ENCODE measurements at places on chromosomes 3 and 15. TPM values are rescaled to one million over a fixed set of nuclear protein-coding genes. Genes with fewer than 3 reads are reported as not detected.

IL20RB gene
- 1.0 TPM for total RNA-seq

EFHB gene
- 15.7 TPM for total RNA-seq

C3orf49 gene
- total RNA-seq, result not detected

TMEM44 gene
- 18.3 TPM for total RNA-seq

DNA sequence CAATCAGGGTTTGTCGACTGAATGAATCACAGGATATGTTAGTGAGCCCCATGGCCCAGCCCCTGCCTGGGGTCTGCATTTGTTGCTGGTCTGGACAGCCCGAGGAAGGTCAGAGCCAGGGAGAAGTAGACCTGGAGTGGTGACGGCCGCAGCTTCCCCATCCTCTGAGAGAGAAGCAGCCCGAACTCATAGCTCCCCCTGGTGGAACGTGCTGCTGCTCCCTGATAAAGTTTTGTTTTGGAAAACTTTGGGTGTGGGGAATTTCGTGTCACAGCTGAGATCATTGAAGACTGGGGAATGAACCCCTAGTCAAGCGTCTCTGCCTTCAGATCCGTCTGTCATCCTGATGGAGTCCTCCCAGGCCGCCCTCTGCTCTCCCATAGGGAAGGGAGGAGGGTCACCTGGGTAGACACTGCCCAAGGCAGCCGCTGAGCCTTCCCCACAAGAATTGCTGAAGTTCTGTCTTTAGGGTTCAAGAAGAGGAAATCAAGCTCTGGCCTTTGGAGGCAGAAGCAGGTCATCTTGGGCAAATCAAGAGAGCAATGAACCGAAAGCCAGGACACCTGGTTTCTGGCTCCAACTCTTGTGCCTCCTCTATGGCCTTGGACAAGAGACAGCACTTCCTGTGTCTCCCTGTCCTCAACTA lies 60.5 kb downstream of the GLDN start:
- H3K4me3 ChIP-seq, result no peak overlapping the region
- H3K27ac ChIP-seq, result no peak overlapping the region
- H3K4me1 ChIP-seq, result no peaks in the 10 kb centered on the region
- DNase-seq, result no peak
- H3K27me3 ChIP-seq, result no peaks in the 10 kb centered on the region

DNA sequence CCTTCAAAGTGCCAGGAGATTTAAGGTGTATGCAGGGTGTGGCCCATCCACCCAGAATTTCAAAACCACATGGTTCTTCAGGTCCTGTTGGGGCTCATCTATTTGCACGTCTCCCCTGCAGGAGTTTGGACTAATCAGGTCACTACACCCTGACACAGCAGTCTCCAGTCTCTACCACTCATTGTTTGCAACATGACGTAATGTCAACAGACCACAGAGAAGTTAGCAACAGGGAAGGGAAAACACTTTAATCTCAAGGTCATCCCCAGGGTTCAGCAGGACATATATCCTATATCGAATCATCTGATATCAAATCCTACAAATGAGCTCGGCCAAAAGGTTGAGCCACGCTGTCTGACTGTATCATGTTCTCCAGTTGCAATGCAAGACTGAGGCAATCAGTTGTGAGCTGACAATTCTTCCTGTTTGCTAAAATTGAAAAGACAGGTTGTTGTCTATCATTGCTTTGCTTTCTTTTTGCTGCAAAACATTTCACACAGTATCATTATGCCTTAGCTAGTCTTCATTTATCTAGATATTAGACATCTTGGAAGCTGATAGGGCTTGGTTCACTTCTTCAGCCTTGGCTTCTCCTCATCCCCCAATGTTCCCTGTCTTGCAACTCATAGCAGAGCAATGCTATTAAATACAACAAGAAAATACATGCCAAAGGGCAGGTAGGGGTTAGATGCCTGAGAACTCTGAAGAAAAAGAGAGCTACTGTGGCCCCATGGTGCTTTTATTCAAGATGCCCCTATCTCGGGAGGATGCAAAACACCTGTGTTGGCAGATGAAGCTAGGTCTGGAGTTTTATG lies 13.4 kb upstream of the LEKR1 start:
- peaks cover 20% of the 10 kb centered on the region for H3K4me1 ChIP-seq
- no peak for DNase-seq
- no peak overlapping the region for H3K4me3 ChIP-seq

DNA sequence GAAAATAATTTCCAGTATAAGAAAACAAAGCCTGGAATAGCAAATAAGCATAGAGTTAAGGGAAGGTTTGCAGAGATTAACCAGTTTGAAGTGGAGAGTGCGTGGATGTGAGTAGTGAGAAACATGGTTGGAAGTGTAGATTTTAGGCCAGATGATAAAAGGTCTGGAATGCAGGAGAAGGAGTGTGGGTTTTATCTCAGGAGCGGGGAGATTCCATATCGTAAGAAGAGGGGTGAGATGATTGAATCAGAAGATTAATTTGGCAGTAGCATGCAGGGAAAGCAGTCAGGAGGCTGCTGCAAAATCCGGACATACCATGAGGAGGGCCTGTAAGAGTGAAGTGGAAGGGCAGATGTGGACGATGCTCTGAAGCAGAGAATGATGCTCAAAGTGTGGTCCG lies 13.7 kb downstream of the PPARG start:
- no peak overlapping the region for H3K4me3 ChIP-seq
- no peaks in the 10 kb centered on the region for H3K4me1 ChIP-seq
- no peaks in the 10 kb centered on the region for H3K36me3 ChIP-seq
- no peak overlapping the region for H3K27ac ChIP-seq
- no peak for DNase-seq
- H3K27me3 ChIP-seq, result no peaks in the 10 kb centered on the region
